ENCODE measurements at places on chromosomes 3 and 15. TPM values are rescaled to one million over a fixed set of nuclear protein-coding genes. Genes with fewer than 3 reads are reported as not detected.

- DNase-seq: no peak
Observed at GRCh38 chr15:86493884-86494283, 414.2 kb downstream of the AGBL1 start.

RETNLB gene
- not detected for total RNA-seq

PLSCR2 gene
- total RNA-seq: not detected

DNA sequence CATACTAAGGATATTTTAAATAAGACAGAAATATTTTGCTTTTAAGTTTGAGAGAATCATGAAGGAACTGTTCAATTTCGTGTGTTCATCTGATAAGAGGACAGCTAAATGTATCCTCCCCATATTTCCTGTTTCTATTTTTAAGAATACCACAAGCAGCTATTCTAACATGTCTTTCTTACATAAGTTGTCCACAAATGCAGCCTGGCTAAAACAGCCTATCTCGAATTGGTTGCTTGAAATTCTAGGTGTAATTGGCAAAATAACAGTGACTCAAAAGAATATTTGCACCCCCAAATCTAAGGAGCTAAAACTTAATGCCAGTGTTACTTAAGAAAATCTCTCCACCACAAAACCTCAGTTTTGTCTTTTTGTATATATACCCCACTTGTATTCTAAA, 35.0 kb downstream of the BTLA start:
- DNase-seq: no peak

TIPIN gene
- 27.9 TPM for total RNA-seq

DNA sequence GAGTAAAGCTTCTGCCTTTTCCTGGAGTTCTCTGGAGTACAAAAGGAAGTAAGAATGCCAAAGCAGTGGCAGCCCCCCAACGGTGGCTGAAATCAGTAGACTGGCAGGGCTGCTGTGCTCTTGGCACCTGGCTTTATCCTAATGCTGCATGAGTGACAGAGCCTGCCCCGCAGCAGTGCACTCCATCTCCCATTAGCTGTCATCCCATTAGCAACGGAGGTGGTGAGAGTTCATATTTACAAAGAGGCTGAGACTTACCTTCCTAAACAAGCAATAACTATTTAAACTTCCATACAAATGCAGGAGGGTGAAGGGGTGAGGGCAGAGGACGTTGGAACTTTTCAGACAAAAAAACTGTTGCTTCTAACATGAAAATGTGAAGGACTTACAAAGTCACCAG, 51.9 kb downstream of the SERPINI1 start:
- no peak for DNase-seq

- DNase-seq: no peak
Observed at GRCh38 chr15:74408815-74409214, 24.9 kb downstream of the SEMA7A start.
